ENCODE measurements at places on chromosomes 7 and 10. TPM values are rescaled to one million over a fixed set of nuclear protein-coding genes. Genes with fewer than 3 reads are reported as not detected.

GRCh38 chr7:132609906-132610520 is 33.7 kb upstream of the PLXNA4 start:
- H3K27ac ChIP-seq, result no peak overlapping the region
- no peaks in the 10 kb centered on the region for H3K36me3 ChIP-seq
- H3K4me3 ChIP-seq, result no peak overlapping the region
- DNase-seq, result peak; percentile 5
- H3K4me1 ChIP-seq, result peaks cover 5% of the 10 kb centered on the region
- H3K27me3 ChIP-seq, result no peaks in the 10 kb centered on the region

DNA sequence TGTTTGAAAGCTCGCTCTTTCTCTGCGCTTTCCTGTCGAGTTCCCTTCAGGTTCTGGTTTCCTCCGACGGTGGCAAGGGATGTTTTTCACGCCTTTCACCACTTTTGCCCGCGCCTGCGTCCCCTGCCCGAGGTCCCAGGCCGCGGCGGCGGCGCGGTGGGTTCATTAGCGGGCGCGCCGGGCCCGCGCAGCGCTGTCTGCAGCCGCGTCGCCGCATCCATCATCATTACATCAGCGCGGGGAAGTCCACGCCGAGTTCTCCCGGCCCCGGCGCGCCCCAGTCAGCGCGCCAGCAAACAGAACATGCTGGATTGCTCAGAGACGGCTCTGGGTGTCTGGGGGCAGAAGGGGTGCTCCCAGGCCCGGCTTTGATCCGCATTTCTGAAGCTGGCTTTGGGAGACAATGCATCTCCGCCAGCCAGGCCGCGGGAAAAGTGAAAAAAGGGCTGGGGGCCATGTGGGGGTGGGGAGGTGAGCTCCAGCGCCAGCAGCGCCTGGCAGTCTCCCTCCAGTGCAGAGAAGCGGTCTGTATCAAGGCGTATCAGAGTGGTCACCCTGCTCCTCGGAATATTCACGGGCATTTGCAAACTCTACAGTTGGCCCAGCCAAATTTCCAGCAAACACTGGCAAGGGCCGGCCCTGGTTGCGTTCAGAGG is 8.9 kb downstream of the GLI3 start:
- H3K4me1 ChIP-seq, result peaks cover 25% of the 10 kb centered on the region
- H3K36me3 ChIP-seq, result no peaks in the 10 kb centered on the region
- H3K27me3 ChIP-seq, result peaks cover 3% of the 10 kb centered on the region

ETV1 gene
- total RNA-seq, result 15.8 TPM

NODAL gene
- 0.04 TPM for total RNA-seq

KEL gene
- 0.66 TPM for total RNA-seq
